Stimulated activated CD8-positive, alpha-beta memory T cell treated with anti-CD3 and anti-CD28 coated beads, Interleukin-4, amount 100 ng/mL, for 24 hours (primary cell): ENCODE measurements at places on chromosomes 3 and 15.

DNA sequence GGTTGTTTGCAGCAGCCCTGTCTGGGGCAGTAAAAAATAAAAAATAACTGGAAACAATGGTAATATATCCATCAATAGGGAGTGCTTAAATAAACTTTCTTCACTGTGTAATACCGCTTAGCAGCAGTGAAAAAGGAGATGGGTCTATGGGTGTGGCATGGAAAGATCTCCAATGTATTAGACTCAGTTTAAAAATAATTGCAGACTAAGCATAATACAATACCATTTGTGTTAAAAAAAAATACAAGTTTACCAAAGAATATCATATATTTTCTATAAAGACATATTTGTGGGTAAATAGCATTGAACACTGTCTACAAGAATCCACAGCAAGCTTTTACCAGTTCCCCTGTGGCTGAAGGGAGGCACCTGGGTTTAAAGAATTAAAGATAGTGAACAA, 1.0 kb upstream of the ARHGEF3 start:
- DNase-seq, result no peak

DNA sequence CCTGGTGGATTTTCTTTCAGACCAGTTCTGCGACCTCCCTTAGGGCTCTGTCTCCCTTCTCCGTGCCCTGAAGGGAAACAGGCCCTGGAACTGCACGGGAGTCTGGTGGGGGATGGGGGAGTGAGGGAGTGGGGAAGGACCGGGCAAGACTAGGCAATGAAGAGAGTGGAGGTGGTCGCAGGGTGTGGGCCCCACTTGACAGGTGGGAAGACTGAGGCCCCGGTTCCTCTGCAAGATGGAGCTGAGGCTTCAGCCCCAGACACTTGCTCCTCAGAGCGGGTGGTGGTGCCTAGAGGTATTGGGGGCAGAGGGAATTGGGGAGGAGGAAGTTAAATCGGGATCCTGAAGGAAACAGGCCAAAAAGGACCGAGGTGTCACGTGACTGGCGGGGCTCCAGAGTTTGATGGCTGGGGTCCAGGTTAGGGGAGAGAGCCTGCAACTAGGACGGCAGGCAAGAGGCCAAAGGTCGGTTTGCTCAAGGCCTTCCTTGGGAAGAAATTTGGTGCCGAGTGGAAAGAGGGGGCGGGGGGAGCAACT, 597 bp upstream of the CAMK1 start:
- DNase-seq, result no peak

- no peak for DNase-seq
These were observed 928.8 kb upstream of the ALCAM start for GRCh38 chr3:104437891-104438290.

DNA sequence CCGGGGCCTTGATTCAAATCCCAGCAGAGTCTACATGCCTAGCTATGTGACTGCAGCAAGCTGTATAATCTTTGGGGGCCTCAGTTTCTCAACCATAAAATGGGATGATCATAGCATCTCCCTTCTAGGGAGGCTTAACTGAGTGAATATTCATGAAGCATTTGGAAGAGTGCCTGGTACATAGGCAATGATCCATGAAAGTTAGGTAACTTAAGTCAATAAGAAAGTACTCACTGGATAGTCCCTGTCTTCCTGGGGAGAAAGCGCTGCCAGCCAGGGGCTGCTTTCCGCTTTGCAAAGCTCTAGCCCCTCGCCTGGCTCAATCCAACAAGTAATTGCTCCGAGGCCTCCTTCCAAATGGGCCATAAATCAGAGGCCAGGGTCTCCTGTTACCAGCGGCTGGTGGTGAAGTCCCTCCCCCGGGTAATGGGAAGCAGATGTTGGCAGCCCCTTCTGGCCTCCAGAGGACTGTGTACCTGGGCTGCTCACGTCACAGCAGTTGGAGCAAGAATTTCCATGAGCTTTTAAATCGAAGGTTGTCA, 521.9 kb upstream of the PROK2 start:
- no peak for DNase-seq

- DNase-seq, result no peak
These were observed 1.6 kb downstream of the NMD3 start for GRCh38 chr3:161222662-161223061.

- no peak for DNase-seq
These were observed 193.1 kb downstream of the ABHD5 start for GRCh38 chr3:43883729-43884396.

- no peak for DNase-seq
These were observed 330.5 kb upstream of the KCNMB2 start for GRCh38 chr3:178205740-178206139.

- no peak for DNase-seq
These were observed 5.5 kb downstream of the EFCAB12 start for GRCh38 chr3:129422897-129423296.

DNA sequence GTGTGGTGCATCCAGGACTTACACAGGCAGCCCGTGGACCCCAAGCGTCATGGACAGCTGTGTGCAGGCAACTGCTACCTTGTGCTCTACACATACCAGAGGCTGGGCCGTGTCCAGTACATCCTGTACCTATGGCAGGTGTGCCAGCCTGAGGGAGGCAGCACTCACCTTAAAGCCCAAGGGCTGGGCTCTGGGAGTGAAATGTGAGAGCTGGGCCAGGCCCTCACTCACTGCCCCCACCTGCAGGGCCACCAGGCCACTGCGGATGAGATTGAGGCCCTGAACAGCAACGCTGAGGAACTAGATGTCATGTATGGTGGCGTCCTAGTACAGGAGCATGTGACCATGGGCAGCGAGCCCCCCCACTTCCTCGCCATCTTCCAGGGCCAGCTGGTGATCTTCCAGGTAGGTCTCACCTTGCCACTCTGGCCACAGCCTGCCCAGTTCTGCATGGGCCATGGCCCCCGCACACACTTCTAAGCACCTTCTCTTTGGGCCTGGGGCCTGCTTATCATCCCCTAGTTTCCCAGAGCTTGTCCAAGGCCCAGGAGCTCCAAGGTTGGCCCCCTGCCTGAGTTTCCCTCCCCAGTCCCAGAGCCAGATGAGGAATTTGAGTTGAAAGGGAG, 11.0 kb downstream of the VILL start:
- no peak for DNase-seq

DNA sequence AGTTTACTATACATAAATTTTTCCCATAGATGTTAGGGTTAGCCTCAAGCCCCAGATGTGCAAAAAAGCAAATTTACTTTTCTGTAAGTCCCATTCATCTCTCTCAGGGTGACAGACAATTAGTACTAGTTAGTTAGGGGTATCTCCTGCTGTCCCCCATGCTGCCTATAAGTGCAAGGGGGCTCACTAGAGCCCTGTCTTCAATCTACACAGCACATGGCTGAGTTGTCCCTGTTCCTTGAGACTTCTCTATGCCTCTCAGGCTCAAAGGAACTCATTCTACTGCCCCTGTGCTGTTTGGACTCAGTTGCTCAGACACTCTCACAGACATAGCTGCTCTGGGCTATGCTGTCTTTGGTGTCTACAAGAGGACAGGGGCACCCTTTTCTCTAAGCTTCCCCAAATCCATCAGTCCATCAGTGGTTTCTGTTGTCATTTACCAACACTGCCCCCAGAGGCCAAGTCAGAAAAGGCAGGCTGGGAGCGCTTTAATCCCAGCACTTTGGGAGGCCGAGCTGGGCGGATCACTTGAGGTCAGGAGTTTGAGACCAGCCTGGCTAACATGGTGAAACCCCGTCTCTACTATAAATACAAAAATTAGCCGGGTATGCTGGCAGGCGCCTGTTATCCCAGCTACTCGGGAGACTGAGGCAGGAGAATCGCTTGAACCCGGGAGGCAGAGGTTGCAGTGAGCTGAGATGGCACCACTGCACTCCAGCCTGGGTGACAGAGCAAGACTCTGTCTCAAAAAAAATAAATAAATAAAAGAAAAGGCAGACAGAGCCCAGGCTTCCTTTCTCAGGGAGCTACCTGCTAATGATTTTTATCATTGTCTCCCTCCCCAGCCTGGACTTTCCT, 31.4 kb upstream of the PRTG start:
- DNase-seq, result peak; percentile 13

- DNase-seq, result no peak
These were observed 55.0 kb downstream of the TCF12 start for GRCh38 chr15:56973463-56973862.

DNA sequence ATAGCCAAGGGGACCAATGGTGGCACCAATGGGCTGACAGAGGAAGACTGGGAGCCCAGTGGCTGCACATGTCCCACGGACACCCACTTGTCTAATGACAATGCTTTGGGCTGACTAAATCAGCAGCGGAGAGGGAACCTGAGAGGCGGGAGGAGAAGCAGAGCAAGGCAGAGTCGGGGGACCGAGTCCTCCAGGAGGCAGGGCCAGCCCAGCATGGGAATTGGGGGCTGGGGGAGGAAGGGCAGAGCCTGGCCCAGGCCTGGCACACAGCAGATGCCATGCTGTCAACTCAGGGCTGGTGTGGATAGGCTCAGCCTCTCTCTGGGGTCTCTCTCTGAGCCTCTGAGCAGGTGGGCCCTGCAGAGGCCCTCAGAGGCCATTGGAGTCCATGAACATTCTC, 78.4 kb upstream of the KLF13 start:
- no peak for DNase-seq

DNA sequence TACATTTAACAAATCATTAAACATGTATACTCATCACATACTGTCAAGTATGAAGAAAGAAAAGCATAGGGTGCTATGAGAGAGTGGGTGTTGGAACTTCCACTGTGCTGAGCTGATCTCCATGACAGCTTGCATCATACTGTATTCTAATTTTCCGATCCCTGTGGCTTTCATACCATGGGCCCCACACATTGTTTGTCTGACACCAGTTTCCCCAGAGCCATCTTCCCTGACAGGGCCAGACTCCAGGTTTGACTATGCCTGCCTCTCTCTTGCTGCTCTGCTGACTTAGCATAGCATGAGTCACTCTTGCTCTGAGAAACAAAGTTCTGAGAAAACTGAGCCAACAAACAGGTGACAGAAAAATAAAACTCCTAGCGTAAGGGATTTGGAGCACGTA, 37.0 kb upstream of the CASR start:
- peak; percentile 21 for DNase-seq

- DNase-seq, result no peak
These were observed 171.7 kb downstream of the C3orf38 start for GRCh38 chr3:88321363-88322050.

GRCh38 chr3:112632596-112632995, 8.3 kb downstream of the CCDC80 start:
- DNase-seq, result no peak

DNA sequence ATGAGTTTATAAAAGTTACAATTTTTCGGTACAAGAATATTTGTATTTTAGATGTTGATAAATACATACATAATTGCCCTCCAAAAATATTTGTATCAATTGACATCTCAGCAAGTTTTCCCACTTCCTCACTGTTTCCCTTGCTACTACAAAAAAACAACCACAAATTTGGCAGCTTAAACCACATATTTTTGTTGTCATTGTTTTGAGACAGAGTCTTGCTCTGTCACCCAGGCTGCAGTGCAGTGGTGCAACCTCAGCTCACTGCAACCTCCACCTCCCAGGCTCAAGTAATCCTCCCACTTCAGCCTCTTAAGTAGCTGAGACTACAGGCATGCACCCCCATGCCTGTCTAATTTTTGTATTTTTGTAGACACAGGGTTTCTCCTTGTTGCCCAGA, 162.8 kb upstream of the RARB start:
- no peak for DNase-seq

GRCh38 chr15:98648654-98649471, 524 bp downstream of the IGF1R start:
- no peak for DNase-seq
